ENCODE measurements at places on chromosomes 7 and 10.

DNA sequence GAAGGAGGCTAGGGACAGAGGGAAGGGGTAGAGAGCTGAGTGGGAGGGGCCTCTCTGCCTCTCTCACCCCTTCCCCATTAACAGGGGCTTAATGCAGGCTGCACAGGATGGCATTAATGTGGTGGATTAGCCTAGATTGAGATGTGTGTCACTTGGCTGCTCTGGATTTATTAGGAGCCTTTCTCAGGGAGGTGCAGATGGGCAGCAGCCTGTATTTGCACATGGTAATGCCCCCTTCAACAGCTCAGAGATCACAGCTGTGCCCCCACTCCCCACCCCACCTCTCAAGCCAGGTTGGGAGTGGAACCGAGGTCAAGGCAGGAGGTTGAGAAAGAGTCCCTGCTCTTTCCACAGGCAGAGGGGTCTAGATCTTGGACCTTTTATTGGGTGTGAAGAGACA lies 7.3 kb downstream of the PITX3 start:
- DNase-seq = no peak

DNA sequence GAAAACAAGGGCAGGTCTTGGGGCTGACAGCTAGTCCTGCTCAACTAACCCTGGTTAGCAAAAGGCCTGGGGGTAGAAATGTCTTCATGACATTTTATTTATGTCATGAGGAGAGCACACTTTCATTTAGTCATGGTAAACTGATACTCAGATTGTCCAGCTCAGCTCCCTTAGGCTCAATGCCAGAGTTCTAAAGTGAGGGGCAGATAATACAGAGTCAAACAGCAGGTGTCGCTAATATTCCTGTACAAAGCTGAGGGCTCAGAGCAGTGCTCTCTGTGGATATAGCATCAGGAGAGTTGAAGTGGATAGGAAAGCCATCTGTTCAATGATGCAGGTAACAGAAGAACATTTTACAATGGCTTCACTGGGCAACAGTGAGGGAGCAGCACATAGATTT lies 26.8 kb upstream of the CALCR start:
- DNase-seq = no peak

- DNase-seq = no peak
These were observed 134.8 kb downstream of the PDE1C start for GRCh38 chr7:31935124-31936054.

GRCh38 chr10:58341947-58342346 lies 7.1 kb downstream of the UBE2D1 start:
- DNase-seq = no peak

DNA sequence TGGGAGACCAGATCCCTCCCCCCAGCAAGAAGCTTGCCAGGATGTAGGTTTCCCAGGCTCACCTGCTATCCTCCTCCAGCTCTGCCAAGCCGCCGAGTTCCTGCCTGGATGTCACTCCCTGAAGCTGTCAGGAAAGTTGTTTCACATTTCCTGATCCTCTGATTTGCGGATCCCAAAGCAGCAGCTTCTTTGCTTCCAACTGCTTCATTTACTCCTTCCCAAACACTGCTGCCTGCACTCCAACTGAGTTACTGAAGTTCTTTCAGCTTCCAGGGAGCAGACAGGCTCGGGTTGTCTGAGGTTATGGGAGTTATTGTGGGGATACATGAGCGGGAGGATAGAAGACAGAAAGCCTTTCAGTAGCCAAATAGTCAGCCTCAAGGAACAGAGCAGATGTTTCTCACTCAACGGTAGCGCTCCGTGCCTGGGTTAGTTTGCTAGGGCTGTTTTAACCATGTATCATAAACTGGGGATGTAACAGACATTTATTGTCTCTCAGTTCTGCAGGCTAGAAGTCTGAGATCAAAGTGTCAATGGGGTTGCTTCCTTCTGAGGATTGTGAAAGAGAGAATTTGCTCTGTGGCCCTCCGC lies 516.0 kb downstream of the REEP3 start:
- DNase-seq = no peak

GRCh38 chr7:69457595-69458504 lies 140.4 kb upstream of the AUTS2 start:
- DNase-seq = no peak

All from GM06990 (cell line).